ENCODE measurements at places on chromosomes 3 and 15.

DNA sequence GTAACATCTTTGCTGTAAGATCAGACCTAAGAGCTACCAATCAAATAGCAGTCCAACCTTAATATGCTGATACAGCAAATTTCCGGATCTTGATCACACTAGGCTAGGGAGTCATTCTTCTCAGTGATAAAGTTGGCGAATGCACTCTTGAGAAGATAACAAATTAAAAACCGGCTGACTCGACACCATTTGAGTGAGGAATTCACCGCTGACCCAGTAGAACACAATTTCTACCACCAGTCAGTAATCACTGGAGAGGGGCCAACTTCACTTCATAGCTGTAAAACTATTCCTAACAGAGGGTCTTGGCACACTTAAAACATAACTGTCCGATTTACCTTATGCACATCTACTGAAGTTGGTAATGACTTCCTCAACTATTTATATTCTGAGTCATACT is 47.2 kb downstream of the MEIS2 start:
- no peak for DNase-seq

GRCh38 chr3:137259701-137260100 is 301.9 kb downstream of the IL20RB start:
- DNase-seq, result no peak

DNA sequence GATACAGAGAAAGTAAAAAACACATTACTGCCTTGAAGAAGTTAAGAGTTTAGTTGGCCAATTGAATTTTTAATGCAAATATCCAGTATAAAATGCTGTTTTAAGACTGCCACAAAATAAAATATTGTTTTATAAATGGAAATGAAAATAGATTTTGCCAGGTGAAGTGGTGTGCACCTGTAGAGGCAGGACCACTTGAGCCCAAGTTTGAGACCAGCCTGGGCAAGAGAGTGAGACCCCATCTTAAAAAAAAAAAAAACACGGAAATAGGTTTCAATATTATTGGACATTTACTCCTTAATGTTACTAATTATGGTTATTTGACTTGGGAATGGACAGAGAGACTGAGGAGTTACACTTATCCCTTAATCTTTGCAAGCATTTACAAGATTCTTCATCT is 1.9 kb downstream of the PIGB start:
- DNase-seq, result no peak

GRCh38 chr15:72614810-72615532 is 39.5 kb upstream of the GOLGA6B start:
- no peak for DNase-seq

GRCh38 chr3:195808741-195809290 is 2.9 kb downstream of the MUC4 start:
- no peak for DNase-seq

DNA sequence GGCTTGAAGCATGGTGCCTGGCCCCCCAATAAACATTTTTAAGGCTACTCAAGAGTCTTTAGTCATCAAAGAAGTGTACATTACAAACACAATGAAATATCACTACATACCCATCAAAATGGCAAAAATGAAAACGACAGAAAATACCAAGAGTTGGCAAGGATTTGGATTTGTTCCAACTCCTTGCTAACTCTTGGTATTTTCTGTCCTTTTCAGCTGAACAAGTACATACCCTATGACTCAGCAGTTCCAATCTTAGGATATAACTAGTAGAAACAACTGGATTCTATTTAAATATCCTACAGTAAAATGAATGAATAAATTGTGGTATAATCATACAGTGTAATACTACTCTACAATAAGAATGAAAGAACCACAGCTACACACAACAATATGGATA is 25.1 kb upstream of the GABPB1 start:
- no peak for DNase-seq

- no peak for DNase-seq
Observed at GRCh38 chr3:191237047-191237882, 38.2 kb downstream of the OSTN start.

DNA sequence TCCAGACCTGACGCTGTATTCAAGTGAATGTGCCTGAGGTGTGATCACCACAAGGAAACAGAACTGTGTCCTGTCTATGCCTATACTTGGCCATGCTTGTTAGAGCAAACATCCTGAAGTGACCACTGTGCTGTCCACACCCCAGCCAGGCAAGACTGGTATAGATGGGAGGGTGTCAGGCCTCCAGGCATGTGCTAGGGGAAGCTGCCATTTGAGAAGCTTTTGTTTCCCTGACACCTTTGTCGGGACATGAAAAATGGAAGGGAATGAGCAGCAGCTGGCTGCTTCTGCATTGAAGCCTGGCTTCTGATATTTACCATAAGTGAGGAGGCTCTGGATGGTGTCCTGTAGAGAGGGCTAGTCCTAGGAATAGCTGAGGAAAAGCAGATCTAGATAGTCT is 106.2 kb downstream of the CPNE4 start:
- no peak for DNase-seq

- no peak for DNase-seq
Observed at GRCh38 chr15:36954486-36954885, 145.9 kb downstream of the MEIS2 start.

DNA sequence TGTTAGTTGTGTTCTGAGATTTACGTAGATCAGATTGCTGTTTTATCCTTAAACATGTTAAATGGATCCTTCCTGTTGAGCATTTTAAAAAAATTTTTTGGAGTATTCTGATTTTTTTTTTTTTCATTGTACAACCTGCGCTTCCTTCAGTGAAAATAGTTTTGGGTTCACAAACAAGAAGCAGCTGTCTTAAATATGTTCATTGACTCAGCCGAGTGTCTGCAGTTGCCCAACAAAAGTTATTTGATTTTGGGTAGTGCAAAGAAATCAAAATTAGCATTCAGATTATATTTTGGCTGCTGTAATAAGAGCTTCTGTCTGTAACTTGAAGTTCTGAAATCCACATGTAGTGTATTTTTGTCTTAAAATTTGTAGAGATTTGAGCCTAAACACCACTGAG is 148.2 kb downstream of the BBX start:
- DNase-seq, result no peak

- no peak for DNase-seq
Observed at GRCh38 chr3:69579306-69580041, 159.8 kb upstream of the MITF start.

DNA sequence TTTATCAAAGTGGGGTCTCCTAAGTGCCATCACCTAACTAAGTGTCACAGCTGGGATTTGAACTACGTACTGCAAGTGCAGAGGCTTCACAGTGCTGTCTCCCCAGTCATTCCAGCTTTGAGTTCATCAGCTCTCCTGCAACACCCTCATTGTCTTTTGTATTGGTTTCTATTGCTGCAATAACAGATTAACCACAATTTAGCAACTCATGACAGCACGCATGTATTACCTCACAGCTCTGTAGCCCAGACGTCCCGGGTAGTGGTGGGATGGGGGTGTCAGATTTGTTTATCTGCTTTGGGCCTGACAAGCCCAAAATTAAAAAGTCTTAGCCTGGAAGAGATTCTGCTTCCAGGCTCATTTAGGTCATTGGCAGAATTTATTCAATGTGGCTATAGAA is 220.5 kb upstream of the LRRN1 start:
- no peak for DNase-seq

GRCh38 chr15:73022161-73022560 is 30.1 kb upstream of the NEO1 start:
- DNase-seq, result no peak

GRCh38 chr3:124812291-124813265 is 74.6 kb downstream of the ITGB5 start:
- no peak for DNase-seq

- no peak for DNase-seq
Observed at GRCh38 chr3:139234491-139234890, 109.3 kb upstream of the MRPS22 start.

GRCh38 chr3:37223141-37223558 is 48.8 kb upstream of the LRRFIP2 start:
- DNase-seq, result no peak

- no peak for DNase-seq
Observed at GRCh38 chr3:78823859-78824258, 943.9 kb downstream of the ROBO1 start.

GRCh38 chr3:18307529-18307928 is 117.6 kb downstream of the SATB1 start:
- DNase-seq, result no peak

- no peak for DNase-seq
Observed at GRCh38 chr3:72033666-72034428, 248.9 kb upstream of the PROK2 start.

DNA sequence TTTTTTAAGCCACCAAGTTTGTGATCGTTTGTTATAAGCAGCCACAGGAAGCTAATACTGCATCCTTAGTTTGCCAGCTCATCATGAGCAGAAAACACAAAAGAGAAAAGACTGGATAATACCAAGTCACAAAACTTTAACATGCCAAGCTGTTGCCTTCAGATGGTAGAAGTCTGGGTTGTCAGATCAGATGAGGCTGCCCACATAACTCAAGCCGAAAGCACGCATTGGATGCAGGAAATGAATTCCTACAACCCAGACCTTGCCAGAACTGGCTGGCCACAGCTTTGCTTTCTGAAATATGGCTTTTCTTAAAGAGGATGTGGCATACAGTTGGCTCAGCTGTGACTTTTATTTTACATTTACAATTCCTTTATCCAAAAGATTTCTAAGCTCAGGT is 118.3 kb upstream of the NEO1 start:
- DNase-seq, result no peak

Measured in activated CD4-positive, alpha-beta T cell treated with anti-CD3 and anti-CD28 coated beads, Interleukin-2, amount 50 U/mL, for 24 hours (primary cell).